ENCODE measurements at places on chromosomes 7 and 10. TPM values are rescaled to one million over a fixed set of nuclear protein-coding genes. Genes with fewer than 3 reads are reported as not detected.

DNA sequence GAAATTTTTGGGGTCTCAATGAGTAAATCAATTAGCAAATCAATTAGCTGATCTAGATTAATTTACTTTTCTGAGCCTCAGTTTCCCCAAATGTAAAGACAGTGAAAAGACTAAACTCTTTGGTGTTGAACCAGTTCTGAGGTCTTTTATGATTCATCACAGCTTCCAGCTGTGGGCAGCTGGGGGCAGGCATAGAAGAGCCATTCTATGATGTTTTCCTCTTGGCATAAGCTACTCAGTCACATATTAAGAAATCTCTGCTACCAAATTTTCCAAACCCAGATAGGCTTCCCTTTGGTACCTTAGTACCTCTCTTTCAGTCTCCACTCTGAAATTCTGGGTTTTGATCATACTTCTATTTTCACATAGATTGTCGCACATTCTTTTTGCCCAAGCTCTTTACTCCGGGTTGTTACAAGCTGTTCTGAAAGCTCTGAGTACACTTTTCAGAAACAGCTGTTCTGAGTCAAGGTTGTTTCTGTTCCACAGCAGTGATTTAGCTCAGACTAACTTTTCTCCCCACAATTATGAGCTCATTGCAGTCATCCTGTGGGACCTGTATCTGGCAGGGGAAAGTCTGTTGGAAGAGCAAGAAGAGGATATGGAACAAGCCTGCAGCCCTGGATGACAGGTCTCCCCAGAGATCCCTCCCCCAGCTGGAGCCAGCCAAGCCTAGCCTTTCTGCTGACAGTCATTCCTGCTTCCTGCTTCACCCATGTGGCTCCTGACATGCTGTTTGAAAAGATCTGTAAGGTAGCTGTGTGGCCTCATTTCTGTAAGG, 599.6 kb upstream of the GHITM start:
- no peak overlapping the region for H3K27ac ChIP-seq
- H3K36me3 ChIP-seq, result no peaks in the 10 kb centered on the region
- DNase-seq, result no peak
- H3K4me1 ChIP-seq, result no peaks in the 10 kb centered on the region
- no peak overlapping the region for H3K4me3 ChIP-seq
- H3K27me3 ChIP-seq, result no peaks in the 10 kb centered on the region

DNA sequence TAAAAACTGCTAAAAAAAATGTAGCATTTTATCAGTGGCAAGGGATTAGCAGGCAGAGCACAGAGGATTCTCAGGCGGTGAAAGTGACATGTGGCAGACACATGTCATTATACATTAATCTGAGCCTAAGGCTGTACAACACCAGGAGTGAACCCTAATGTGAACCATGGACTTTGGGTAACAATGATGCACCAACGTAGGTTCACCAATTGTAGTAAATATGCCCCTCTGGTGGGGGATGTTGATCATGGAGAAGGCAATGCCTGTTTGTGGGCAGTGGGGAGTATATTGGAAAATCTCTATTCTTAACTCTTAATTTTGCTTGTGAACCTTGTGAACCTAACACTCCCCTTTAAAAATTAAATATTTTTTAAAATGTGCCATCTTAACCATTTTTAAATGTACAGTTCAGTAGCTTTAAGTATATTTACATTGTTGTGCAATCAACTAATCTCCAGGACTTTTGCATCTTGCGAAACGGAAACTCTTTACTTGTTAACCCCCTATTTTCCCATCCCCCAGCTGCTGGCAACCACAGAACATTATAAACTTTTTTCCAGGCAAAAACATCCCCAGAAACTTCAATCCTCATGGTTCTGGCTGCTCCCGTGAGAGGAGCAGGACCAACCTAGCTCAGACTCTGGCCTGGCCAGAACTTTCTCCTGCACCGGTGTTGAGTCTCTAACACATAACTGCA, 29.9 kb downstream of the LRRC20 start:
- no peak for DNase-seq
- H3K4me3 ChIP-seq, result no peak overlapping the region
- H3K36me3 ChIP-seq, result no peaks in the 10 kb centered on the region
- peaks cover 37% of the 10 kb centered on the region for H3K4me1 ChIP-seq
- no peak overlapping the region for H3K27ac ChIP-seq

- no peaks in the 10 kb centered on the region for H3K4me1 ChIP-seq
- H3K36me3 ChIP-seq, result no peaks in the 10 kb centered on the region
- H3K27me3 ChIP-seq, result no peaks in the 10 kb centered on the region
- H3K4me3 ChIP-seq, result no peak overlapping the region
Measured at GRCh38 chr10:47419421-47419820, 35.3 kb upstream of the ZNF488 start.

GRCh38 chr7:127409629-127410028, 17.1 kb upstream of the ZNF800 start:
- H3K4me1 ChIP-seq, result peaks cover 3% of the 10 kb centered on the region
- H3K4me3 ChIP-seq, result no peak overlapping the region
- DNase-seq, result no peak
- no peaks in the 10 kb centered on the region for H3K27me3 ChIP-seq
- no peaks in the 10 kb centered on the region for H3K36me3 ChIP-seq

LRCH4 gene
- total RNA-seq, result 122 TPM
